Sigmoid colon (tissue), 7 donors: ENCODE measurements at places on chromosomes 3 and 15. TPM values are rescaled to one million over a fixed set of nuclear protein-coding genes. Genes with fewer than 3 reads are reported as not detected.

The CKMT1A gene
- 0.36 TPM for total RNA-seq

The ADGRG7 gene
- not detected for total RNA-seq

The C3orf52 gene
- 2.2 TPM for total RNA-seq

DNA sequence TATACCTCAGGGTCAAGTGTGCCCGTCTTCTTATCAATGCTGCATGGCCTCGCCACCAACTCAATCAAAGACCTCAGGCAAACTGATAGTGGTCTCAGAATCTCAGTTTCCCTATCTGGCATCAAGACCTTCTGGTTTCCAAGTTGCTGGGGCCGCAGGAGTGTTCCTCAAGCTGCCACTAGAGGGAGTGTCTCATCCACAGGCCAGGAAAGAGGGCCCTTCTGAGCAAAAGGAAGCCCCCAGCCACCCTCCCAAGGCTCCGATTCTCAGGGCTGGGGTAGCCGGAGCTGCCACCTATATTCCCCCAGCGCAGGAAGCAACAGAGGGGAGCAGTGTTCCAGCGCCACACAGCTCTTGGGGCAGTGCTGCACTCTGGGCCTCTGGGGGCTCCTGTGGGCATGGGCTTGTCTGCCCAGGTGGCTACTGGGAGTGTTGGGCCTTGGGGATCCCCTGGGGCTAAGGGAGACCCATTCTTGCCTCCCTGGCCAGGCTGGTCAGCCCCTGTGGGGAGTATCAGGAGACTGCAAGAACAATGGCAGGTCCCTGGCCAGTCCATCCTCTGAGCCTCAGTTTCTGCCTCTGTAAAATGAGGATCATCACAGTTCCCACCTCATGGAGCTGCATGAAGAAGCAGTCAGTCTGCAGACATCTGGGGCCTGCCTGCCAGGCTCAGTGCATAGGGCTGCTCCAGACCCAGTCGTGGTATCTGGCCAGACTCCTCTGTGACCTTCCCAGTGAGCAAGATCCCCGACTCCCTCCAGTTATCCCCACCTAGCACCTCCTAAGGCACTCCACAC, 23.4 kb upstream of the SEC13 start:
- DNase-seq: no peak

- DNase-seq: peak; percentile 98
Observed at GRCh38 chr3:9916734-9917680, at the start of gene IL17RC. Gene IL17RC (plus strand): TSS chr3:9917098. CDS start chr3:9917316, 218 bp downstream.

- DNase-seq: no peak
Observed at GRCh38 chr3:21672303-21672702, 78.7 kb downstream of the ZNF385D start.

DNA sequence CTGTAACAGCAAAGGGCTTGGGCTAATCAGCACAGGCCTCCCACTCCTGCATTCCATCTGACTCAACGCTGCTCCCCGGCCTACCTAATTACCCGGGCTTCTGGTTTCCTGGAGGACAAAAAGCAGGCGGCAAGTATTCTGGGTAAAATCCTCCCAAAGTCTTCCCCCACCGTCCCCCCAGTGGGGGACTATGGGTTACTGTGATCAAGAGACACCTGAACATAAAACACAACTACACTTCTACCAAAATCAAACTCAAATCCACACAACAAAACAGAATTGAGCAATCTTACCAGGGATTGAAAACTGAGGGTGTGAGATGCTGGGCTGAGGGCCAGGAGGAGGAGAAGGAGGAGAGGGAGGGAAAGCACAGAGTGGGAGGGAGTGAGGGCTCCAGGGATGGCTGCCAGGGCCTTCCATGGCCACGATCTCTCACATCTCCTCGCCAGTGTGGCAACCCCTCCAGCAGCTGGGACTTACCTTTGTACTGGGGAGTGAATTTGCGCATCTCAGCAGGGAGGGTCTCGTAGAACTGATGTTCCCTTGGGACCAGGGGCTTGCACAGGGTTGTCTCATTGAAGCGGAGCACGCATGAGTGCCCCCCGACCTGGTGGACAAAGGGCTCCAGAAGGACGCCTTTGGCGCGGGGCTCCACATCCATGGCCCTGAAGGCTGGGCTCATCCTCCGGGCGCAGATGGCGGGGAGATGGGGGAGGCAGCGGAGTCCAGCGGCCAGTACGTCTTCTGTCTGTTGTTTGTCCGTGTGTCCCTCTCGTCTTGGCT, 9.1 kb upstream of the NCKIPSD start:
- DNase-seq: peak; percentile 96

DNA sequence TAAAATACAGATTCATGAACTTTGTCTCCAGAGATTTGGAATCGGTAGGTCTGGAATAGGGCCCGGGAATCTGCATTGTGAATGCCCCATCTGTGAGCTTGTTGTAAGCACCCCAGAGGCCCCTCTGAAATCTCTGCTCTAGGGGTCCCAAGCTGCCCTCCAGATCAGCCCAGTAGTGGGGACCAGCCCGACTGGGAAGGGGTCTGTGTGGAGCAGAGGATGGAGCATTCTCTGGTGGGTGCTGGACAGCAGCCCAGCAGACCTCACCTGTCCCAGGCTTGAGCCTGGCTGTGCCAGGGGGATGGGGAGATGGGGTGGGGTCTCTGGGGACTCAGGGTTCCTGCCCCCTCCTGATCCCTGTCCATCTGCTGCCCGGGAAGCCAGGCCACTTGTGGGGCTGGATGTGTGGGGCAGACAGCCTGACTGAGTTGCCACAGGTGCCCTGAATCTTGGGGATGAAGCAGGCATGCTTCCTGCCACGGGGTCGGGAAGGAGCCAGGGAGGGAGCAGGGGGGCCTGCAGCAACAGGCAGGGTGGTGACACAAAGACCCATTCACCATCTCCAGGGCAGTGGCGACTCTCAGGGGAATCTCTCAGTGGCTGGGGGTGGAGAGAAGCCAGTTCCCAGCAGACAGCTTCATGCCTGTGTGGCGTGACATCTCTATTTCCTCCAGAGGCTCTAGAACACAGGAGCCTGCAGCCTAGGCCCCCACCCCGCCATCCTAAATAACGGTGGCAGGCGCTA, 99.3 kb downstream of the WNT7A start:
- DNase-seq: peak; percentile 56

- DNase-seq: no peak
Observed at GRCh38 chr3:197758512-197758911, 8.8 kb downstream of the FYTTD1 start.

- no peak for DNase-seq
Observed at GRCh38 chr3:78258798-78259197, 1218.9 kb downstream of the ROBO2 start.

DNA sequence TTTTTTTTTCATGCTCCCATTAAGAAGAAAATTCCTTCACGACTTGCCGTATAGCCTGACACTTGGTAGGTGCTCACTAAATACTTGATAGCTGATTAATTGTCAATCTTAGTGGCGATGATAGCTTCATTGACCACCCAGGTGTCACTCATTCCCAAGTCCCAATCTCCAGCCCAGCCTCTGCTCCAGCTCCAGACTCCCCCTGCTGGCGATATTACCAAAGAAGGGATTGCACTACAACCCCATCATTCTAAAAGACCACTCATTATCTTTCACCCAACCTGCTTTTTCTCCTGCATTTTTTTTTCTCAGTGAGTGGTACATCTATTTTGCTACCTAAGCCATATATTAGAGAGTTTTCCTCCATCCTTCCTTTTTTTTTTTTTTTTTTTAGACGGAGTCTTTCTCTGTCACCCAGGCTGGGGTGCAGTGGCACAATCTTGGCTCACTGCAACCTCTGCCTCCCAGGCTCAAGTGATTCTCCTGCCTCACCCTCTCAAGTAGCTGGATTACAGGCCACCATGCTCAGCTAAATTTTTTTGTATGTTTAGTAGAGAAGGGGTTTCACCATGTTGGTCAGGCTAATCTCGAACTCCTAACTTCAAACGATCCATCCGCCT, 19.5 kb upstream of the COMMD2 start:
- peak; percentile 65 for DNase-seq

DNA sequence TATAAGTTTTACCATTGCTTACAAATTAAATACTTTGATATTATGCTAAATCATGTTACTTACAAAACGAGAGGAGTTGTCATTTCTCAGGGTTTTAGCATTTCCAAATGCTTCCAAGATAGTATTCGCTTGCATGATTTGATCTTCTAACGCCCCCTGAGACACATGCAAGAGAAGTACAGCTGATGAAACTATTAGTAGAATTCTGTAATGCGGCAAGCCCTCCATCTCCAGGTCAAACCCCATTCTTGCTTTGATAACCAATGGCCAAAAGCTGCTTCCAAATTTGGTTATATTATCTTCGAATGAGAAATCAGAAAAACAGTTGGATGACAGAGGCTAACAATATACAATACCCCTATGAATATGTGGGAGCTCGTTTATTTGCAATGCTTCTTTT, 14.7 kb downstream of the MYH15 start:
- no peak for DNase-seq

DNA sequence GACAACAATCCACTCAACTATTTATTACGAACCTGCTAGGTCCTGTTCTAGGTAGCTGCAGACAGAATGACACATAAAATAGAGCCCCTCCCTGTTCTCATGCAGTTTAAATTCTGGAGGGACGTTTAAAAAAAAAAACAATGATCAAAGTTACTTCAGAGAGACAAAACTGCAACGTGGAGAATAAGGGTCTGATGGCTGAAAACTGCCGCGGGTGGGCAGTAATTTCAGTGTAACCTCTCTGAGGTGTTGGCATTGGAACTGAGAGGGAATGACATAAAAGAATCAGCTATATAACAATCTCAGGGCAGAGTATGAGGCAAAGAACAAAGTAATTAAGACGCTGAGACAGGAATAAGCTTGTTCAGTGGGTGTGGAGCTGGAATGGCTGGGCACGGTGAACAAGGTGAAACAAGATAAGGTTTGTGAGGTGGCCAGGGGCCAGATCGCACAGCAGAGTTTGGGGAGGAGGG, 19.5 kb downstream of the TBL1XR1 start:
- DNase-seq: no peak

DNA sequence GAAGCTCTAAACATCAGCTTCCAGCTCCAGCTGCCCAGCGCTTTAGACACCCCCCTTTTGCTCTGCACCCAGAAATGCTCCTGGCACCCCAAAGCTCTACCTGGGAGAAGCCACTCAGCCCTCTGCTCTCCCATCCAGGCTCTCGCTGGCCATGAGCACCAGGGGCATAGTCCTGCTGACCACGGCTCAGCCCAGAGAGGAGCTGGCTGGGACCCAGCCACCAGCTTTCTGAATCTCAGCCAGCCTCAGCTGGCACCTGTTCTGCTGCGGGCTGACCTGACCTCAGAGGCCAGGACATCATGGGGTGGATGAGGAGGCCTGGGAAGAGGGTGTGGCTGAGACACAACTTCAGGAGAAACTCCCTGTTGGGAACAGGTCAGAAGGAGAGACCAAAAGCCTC, 8.6 kb downstream of the NTRK3 start:
- no peak for DNase-seq
